ENCODE measurements at places on chromosomes 16 and 17.

DNA sequence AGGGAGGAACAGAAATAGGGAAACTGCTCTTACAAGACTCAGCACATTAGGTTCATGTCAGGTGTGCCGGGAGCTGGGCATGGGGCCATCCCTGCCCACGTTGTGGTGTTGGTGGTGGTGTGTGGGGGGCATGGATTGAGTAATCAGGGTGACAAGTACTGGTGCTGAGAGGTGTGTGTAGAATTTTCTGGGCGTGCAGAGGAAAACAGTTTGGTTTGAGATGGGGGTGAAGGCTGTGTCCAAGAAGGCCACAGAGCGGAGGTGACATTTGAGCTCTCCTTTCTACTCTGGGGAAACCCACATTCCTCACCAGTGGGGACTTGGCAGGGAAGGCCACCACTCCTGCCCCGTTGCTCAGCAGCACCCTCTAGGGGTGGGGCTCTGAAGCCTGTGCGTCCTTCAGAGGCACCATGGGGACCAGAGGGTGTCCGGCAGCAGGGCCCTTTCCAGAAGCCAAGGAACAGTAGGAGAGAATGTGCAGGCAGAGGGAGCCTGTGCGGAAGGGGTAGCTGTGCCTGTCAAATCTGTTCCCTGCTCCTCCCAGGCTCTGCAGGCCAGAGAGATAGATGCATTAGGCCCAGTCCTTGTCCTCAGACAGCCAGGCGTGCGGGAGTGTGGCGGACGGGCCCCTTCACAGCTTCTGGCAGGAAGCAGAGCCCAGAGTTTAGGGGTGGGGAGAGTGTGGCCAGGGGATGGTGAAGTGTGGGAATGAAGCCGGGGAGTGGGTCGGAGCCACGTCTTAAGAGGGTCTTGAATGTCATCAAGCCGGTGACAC is 48.7 kb upstream of the GSE1 start:
- DNase-seq: no peak

DNA sequence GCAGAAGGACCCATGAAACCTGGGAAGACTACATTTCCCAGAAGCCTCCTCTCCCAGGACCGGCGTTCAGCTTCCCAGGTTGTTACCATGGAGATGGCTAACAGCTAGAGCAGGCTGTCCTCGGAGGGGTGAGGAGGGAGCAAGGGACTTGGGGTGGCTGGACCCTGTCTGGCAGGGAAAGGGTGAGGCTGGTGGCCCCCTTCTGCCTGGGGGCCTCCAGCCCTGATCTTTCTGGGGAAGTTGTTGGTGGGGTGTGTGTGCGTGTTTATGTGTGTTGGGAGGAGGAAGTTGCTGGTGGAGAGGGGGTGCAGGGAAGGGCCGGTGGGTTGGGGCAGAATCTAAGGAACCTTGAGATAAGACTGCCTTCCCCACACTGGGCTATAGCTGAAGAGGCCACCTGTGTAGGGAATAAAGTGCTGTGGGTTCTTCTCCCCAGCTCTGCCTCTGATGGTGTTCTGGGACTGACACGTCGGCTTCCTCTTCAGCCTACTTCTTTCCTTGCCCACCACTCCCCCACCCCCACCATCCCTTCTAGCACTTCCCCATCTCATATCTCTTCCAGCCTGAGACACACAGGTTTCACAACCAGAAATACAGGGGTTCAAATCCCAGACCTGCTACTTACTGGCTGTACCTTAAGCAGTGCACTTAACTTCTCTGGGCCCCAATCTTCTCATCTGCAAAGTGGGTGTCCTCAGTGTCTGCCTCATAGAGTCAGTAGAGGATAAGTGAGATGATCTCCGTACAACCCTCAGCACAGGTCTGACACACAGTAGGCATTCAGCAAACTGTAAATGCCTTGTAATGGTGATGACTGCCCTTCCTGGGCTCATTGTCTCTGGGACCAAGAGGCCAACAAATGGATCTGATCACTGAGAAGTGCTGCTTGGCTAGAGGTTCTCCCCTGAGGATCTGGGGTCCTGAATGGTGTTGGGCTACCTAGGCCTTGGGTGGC is at the start of gene DRC7:
Gene DRC7, plus strand, starts transcription at position 82 of the 955 bp plus-strand sequence. CDS start 3,144 bp downstream, outside the sequence.
- peak; percentile 8 for DNase-seq

GRCh38 chr16:23306199-23307100 is 4.3 kb downstream of the SCNN1B start:
- no peak for DNase-seq

GRCh38 chr17:64306850-64307463 is 43.9 kb upstream of the TEX2 start:
- DNase-seq: no peak

GRCh38 chr17:33888455-33888854 is 366.6 kb upstream of the CCL2 start:
- no peak for DNase-seq

- DNase-seq: no peak
Observed at GRCh38 chr17:21686165-21687015, 5.9 kb upstream of the KCNJ18 start.

DNA sequence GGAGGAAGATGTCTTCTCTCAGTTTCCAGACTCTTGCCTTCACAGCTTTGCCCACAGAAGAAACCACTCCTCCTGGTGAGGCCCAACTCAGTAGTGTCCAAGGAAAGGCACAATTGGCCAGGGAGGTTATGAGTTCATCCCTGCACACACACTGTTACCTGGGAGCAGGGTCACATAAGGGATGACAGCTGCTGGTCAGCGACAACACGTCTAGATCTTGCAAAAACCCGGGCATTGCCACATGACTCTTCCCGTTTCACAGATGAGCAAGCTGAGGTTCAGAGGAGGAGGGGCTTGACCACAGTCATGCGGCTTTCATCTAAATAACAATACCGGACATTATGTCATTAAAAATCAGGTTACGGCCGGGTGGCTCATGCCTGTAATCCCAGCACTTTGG is 186.0 kb downstream of the COPRS start:
- DNase-seq: no peak

DNA sequence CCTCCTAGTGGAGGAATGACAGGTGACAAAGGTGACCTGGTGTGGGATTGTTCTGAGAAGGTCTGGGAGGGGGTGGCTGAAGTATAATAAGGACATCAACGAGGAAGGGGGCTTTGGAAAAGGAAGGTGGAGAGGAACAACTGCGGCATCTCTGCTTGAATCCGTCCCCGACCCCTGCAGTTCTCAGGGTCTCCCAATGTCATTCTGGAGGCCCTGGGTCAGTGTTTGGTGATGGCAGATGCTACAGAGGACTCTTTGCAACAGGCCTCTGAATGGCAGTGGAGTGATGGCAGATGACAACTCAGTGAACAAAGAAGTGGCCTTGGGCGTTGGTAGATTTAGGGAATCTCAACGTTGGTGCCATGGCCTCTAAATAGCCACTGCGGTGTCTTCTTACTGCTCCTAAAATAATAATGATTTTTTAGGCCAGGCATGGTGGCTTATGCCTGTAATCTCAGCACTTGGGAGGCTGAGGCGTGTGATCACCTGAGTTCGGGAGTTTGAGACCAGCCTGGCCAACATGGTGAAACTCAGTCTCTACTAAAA is 1.3 kb downstream of the ENGASE start:
- DNase-seq: no peak

DNA sequence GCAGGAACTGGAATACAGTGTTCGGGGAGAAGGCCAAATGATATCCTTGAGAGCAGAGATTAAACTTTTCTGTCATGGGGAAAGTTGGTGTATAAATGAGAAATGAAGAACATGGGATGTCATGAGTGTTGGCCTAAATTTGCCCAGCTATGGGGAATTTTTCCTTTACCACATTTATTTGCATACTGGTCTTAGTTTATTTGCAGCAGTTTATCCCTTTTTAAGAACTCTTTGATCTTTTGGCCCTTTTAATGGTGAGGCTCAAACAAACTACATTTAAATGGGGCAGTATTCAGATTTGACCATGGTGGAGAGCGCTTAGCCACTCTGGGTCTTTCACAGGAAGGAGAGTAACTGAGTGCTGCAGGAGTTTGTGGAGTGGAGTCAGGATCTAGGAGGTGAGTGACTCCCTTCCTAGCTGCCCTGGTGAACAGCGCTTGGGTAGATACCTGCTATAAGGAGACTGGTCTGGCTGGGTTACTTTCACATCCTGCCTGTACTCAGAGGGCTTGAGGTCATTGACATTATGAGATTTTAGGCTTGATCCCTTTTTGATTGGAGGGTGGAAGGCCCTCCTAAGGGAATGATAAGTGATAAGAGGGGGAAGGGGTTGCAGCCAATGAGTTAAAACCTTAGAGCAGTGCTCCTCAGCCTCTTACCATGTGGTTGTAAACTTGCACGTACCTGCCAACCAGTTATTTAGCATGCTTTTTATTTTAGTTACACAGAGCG is 10.7 kb downstream of the PYCARD start:
- no peak for DNase-seq

GRCh38 chr17:80618304-80618703 is 73.7 kb downstream of the RPTOR start:
- no peak for DNase-seq

- peak; percentile 54 for DNase-seq
Observed at GRCh38 chr17:19728084-19728495, 11.7 kb upstream of the SLC47A2 start.

- DNase-seq: no peak
Observed at GRCh38 chr16:2825049-2825742, 4.9 kb upstream of the ZG16B start.

DNA sequence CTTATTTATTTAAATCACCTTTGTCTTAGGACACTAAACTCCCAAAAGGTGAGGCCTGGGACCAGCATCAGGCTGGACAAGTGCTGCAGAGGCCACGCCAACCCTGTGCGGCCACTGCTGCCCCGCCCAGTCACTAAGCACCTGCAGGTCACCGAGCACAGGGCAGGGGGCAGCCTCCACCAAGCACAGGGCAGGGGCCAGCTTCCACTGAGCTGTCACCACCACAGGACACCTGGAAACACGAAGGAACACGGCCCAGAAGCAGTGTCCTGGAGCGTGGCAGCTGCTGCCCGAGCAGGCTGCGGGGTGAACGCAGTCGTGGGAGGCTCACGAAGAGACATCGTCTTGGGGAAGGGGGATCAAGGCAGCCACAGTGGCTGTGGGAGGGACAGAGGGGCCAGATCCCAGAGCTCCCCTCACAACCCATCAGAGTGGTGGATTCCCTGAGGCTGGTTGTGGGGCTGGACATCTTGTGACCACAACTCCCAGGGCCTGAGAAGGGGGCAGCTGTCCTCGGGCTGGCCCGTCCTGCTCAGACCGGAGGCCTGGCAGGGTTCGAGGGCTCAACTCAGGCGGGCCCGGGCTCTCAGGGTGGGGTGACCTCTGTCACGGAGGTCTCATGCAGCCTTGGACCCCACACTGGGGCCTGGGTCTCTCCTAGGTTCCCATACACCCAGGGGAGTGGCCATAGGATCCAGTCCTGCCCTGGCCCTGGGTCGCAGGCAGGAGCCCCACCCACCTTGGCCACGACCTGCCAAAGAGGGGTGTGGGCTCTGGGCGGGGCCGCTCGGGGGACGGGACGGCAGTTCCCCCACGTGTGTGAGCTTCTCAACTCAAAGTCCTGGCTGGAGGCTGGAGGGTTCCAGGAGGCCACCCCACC is 18.7 kb downstream of the RAB40B start:
- no peak for DNase-seq

DNA sequence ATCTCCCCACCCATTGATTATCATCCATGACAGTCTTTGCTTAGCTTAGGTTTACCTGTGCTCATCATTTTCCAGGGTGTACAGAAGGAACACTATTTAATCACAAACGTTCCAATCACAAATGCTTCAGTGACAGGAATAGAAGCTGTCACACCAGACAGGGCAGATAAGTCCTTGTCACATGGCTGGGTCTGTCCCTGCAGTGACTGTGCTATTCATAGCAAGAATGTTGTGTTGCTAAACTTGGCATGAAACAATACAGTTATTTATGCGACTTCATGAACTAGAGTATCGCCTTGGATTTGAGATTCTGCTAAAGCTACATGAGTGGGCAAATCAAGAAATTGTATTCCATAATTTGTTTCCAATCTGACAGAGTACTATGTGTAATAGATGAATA is 108.4 kb downstream of the CDH13 start:
- no peak for DNase-seq

- DNase-seq: no peak
Observed at GRCh38 chr16:88686062-88686438, 257 bp downstream of the SNAI3 start.

DNA sequence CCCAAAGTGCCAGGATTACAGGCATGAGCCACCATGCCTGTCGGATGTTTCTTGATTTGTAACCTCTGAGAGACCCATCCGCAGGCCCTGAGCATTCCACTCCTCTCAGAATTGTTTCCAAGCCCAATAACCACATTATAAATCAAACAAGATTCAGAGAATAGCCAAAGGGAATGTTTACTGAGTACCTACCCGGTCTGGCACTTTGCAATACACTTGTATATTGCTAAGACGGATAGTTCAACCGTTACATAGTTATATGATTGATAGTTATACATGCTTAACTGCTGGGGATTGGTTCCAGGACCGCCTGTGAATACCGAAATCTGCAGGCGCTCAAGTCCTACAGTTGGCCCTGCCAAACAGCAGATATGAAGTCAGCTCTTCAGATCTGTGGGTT is 3.0 kb upstream of the KAT8 start:
- DNase-seq: no peak

DNA sequence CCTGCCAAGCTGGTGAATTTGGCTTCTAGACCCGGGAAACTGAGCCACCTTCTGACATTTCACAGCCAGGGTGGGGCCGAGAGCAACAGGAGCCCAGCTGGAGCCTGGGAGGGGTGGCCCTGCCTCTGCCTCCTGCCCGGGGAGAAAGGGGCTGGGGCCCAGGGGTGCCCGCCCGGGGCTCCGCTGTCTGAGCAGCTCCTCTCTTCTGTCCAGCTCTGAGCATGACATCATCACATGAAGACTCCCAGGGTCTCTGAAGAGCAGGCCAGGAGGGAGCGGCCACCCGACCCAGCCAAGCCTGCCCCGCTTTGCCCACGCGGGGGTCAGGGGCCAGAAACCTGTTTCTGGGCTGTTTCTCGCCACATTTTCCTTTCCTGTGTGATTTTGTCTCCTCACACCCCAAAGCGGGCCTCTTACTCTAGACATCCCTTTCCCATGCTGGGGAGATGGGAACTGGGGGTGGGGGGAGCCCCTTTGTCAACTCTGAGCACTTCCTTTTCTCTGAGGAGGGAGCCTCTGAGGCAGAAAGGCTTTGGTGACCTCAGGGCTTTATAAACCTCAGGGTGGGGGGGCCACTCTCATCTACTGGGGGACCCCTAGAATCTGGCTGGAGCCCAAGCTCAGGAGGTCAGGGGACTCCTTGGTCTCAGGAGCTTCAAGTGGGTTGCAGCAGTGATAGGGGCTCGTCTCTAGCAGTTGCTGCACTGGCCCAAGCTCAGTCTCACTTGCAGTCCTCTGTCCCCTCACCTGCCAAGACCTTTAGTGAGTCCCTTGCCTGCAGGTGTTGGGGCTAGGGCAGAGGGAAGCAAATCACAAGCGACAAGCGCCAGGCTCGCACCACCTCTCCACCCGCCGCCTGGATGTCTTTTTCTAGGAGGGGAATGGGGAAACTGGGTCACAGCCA is 7.6 kb downstream of the UBALD2 start:
- no peak for DNase-seq

GRCh38 chr17:76681222-76682137 is 29.3 kb downstream of the MXRA7 start:
- peak; percentile 11 for DNase-seq

Measured in NCI-H2029 treated with DMSO at 0.1 percent for 48 hours (cell line).